ENCODE measurements at places on chromosomes 7 and 10.
A peak's percentile ranks its signal among the peaks of the same experiment; 100 is the strongest.

GRCh38 chr7:98624846-98625420 lies 7.8 kb downstream of the NPTX2 start:
- DNase-seq: no peak

DNA sequence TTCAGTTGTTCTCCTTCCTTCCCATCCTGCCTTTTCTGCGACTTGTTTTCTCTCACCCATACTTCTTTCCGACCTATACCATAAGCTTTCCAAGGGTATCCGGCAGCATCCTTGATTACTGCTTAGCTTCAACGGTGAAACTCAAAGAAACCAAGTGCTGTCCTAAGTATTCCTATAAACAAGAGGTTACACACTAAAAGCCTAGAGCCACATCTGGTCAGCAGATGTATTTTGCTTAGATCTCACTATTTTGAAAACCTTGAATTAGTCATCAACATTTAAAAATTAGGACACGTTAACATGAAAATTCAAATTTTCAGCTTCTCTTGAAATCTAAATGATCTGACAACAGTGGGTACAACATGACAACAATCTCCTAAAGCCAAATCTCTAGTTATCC lies 20.0 kb downstream of the ARHGAP21 start:
- DNase-seq: peak; percentile 67

- DNase-seq: no peak
Measured at GRCh38 chr10:62742536-62743061, 61.9 kb upstream of the ADO start.

GRCh38 chr7:37208528-37208927 lies 240.1 kb downstream of the ELMO1 start:
- peak; percentile 57 for DNase-seq

GRCh38 chr10:24496906-24497305 lies 226.8 kb downstream of the ARHGAP21 start:
- DNase-seq: no peak
